ENCODE measurements at places on chromosomes 6 and 20.

- DNase-seq = no peak
Measured at GRCh38 chr20:45827030-45827652, at the start of gene TNNC2. TSS of gene TNNC2 (minus strand) at chr20:45827312. CDS start at chr20:45827248, 64 bp downstream.

DNA sequence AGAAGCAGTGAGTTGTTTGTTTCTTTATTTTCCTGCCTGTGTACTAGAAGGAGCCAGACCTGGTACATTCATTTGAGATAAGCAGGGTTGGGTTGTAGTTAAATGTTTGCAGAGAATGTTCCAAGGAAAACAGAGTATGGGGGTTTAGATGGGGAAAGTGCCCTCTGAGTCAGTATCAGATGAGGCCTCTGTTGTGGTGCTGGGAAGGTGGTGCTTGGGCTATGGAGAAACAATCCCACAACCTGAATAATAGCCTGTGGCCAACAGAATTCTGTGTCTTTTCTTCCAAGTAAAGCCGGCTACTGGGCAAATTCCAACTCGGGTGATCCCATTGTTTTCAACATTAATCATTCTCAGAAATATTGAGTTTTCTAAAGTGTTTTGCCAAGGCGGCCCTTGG lies 109.3 kb downstream of the RNF144B start:
- DNase-seq = no peak

- no peak for DNase-seq
Measured at GRCh38 chr20:48944663-48945297, 23.3 kb downstream of the ARFGEF2 start.

DNA sequence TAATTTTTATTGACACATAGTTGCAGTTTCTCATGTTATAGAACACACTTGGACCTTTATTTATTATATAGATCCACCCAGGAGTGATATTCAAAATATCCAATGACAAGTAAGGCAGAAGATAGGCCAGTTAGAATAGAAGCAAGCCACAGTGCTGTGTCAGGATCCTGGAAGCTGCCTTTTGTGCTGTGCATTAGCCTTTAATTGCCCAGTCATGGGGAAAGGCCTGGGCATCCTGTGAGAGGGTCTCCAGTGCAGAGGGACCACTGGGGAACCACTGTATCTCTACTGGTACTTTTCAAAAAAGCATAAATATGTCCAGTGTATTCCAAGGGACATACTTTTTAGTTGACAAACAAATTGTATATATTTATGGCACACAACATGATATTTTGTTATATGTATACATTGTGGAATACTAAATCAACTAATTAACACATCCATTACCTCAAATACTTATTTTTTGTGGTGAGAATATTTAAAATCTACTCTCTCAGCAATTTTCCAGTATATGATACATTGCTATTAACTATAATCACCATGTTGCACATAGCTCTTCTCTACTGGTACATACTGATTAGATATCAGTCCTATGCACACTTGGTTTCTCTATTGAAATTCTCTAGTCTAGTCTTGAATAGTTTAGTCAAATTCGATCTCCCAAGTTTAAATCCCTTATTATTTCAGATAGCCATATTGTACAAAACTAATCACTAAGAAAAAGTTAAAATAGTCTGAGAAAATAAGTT lies 59.5 kb downstream of the CDC40 start:
- DNase-seq = no peak
